ENCODE measurements at places on chromosomes 16 and 17. TPM values are rescaled to one million over a fixed set of nuclear protein-coding genes. Genes with fewer than 3 reads are reported as not detected.

GRCh38 chr17:43400943-43401717 lies 2.3 kb downstream of the ARL4D start:
- H3K4me1 ChIP-seq = peaks cover 20% of the 10 kb centered on the region
- DNase-seq = no peak
- peak overlapping the region; percentile 84 for H3K27ac ChIP-seq
- H3K36me3 ChIP-seq = peaks cover 4% of the 10 kb centered on the region

GRCh38 chr17:193841-194806 lies 12.7 kb upstream of the DOC2B start:
- H3K4me3 ChIP-seq = no peak overlapping the region
- H3K4me1 ChIP-seq = no peaks in the 10 kb centered on the region
- DNase-seq = no peak

GRCh38 chr17:34757106-34757505 lies 177.7 kb downstream of the TMEM132E start:
- no peak overlapping the region for H3K27ac ChIP-seq
- H3K36me3 ChIP-seq = no peaks in the 10 kb centered on the region
- H3K4me3 ChIP-seq = no peak overlapping the region

The TMED6 gene
- 10.6 TPM for total RNA-seq

The GPRC5B gene
- total RNA-seq = 3.8 TPM

The FOXF1 gene
- 0.56 TPM for total RNA-seq
